Upper lobe of right lung (tissue), 1 donor: ENCODE measurements at places on chromosomes 11 and 22. TPM values are rescaled to one million over a fixed set of nuclear protein-coding genes. Genes with fewer than 3 reads are reported as not detected.

DNA sequence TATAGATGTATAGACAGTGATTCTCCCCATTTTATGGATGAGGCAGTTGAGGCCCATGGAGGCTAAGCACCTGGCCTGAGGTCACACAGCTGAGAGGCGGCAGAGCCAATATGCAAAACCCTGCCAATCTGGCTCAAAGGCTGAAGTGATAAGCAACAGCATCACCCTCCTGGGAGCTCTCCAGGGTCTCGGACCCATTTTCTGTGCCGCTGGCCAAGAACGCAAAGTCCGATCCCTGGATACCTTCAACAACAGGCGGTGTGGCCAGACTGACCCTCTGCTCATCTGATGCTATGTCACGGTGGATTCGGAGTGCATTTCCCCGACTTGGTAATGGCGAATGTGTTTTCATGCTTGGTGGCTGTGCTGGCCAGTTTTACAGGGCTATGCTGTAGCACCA lies 595.0 kb downstream of the TBC1D22A start:
- H3K4me1 ChIP-seq, result no peaks in the 10 kb centered on the region
- no peaks in the 10 kb centered on the region for H3K36me3 ChIP-seq
- no peak overlapping the region for H3K27ac ChIP-seq
- no peaks in the 10 kb centered on the region for H3K27me3 ChIP-seq

GRCh38 chr22:22721681-22722354 lies 77.4 kb downstream of the GGTLC2 start:
- peaks cover 9% of the 10 kb centered on the region for H3K4me1 ChIP-seq
- no peaks in the 10 kb centered on the region for H3K36me3 ChIP-seq
- peak overlapping the region; percentile 74 for H3K27ac ChIP-seq
- peaks cover 8% of the 10 kb centered on the region for H3K27me3 ChIP-seq

DNA sequence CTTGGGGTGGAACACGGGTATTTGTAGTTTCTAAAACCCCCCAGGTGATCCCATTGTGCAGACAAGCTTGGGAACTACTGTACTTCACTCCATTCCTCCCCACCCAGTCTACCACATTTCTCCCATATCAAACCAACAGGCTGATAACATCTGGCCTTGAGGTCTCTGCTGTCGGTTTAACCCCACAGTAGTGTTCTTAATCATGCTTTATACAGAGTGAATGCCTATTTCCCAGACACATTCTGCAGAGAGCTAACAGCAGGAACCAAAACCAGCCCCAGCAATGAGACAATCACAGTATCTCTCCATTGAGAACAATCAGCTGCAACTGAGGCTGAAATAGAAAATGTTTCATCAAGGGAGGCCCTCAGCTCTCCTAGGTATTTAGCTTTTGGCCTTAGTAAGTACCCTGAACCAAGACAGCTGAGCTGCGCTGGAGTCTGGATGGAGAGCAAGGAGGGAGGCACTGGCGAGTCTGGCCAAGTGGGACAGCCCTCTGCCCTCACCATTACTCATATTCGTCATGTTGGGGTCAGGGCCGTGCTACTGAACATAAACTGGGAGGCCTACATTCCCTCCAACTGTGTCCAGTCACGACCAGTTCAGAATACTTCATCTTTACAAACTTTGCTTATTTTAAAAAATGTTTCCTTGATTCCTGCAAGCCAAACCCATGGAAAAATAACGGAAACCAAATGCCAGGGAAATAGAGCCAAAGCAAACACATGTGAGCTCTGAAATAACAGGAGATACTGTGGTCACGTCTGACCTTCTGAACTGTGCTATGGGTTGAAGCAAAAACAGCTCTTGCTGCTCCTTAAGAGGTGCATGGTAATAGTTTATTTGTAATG lies 81.0 kb downstream of the CCDC34 start:
- DNase-seq, result no peak
- no peaks in the 10 kb centered on the region for H3K36me3 ChIP-seq
- H3K4me1 ChIP-seq, result peaks cover 6% of the 10 kb centered on the region
- H3K27me3 ChIP-seq, result no peaks in the 10 kb centered on the region
- no peak overlapping the region for H3K4me3 ChIP-seq
- H3K27ac ChIP-seq, result peak overlapping the region; percentile 11

DNA sequence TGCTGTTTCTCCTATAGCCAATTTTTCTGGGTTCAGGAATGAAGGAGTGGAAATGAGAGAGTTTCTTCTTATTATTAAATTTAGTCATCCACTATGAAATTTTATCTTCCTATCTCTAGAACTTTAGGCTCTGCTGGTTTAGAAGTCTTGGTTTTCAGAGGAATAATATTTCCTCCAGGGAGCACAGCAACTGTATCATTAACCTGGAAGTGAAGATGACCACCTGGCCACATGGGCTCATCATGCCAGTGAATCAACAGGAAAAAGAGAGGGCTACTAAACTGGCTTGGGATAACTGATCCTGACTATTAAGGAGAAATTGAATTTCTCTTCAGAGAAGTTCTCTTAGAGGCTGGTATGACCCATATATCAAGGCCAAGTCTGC lies 44.4 kb downstream of the ADM start:
- no peak overlapping the region for H3K27ac ChIP-seq

GRCh38 chr11:45461514-45461913 lies 175.4 kb upstream of the SYT13 start:
- no peak overlapping the region for H3K4me3 ChIP-seq
- no peaks in the 10 kb centered on the region for H3K27me3 ChIP-seq
- no peak for DNase-seq
- no peaks in the 10 kb centered on the region for H3K4me1 ChIP-seq
- H3K27ac ChIP-seq, result no peak overlapping the region

DNA sequence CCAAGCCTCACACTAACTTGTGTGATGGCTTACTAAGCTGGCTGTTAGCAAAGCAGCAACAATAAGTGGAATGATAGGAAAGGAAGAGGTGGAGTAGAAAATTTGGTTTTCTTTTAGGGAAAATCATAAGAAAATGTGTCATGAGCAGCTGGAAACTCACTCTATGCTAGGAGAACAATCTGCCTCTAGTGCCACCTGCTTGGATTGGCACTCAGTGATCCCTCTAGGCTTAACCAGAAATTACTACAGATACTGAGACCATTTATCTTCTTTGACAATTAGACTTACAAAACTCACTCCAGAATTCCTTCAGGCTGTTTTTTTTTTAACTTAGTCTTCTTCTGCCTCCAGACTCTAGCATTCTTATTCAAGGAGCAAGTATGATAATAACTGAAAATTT lies 117.3 kb downstream of the CD44 start:
- H3K27ac ChIP-seq, result no peak overlapping the region
- peaks cover 12% of the 10 kb centered on the region for H3K4me1 ChIP-seq
- H3K27me3 ChIP-seq, result no peaks in the 10 kb centered on the region
- H3K4me3 ChIP-seq, result no peak overlapping the region
- H3K36me3 ChIP-seq, result no peaks in the 10 kb centered on the region

GRCh38 chr22:46895753-46896152 lies 133.3 kb downstream of the TBC1D22A start:
- H3K4me1 ChIP-seq, result peaks cover 5% of the 10 kb centered on the region
- peak; percentile 50 for DNase-seq

DNA sequence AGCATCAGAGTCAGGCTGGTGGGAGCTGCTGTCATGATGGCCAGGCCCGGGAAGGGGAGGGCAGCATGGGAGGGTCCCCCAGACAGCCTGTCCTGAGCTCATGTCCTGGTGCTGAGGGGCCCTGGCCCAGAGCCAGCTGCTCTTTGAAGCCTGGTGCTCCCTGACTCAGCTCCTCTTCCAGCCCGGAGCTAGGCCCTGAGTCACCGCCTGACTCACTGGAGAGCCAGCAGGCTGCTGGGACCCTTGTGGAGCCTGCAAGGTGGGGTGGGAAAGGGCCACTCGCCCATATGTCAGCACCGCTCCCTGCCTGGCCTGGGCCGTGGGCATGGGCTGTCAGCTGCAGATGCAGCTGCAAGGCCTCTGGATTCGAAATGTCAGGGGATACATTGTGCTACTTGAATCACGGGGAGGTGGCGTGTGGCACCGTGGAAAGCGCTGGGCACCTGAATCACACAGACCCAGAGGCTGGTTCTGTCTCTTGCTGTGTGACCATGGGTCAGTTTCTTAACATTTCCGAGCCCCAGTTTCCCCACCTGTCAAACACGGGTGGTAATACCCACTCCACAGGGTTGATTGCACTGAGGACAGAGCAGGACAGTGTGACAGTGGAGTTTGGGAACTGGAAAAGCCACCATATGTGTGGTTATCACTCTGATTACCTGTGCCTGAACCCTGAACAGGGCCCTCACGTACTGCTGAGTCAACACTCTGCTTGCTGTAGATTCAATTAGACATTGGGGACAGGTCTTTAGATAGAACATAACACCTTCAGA lies 4.4 kb downstream of the CACNA1I start:
- peaks cover 8% of the 10 kb centered on the region for H3K27me3 ChIP-seq
- no peaks in the 10 kb centered on the region for H3K36me3 ChIP-seq
- no peak overlapping the region for H3K4me3 ChIP-seq

SYT13 gene
- not detected for total RNA-seq

LGR4 gene
- 7.5 TPM for total RNA-seq

ART5 gene
- 1.2 TPM for total RNA-seq
